ENCODE measurements at places on chromosomes 12 and 14. TPM values are rescaled to one million over a fixed set of nuclear protein-coding genes. Genes with fewer than 3 reads are reported as not detected.

The MYF5 gene
- not detected for total RNA-seq

The SPTSSA gene
- total RNA-seq: 78.1 TPM

The PSMC1 gene
- 130 TPM for total RNA-seq

The CIDEB gene
- 0.16 TPM for total RNA-seq

The HEBP1 gene
- 32.8 TPM for total RNA-seq

The CLEC1B gene
- total RNA-seq: not detected

The KRT3 gene
- total RNA-seq: not detected

The RNASE9 gene
- total RNA-seq: not detected

The RNF212B gene
- not detected for total RNA-seq

The PTPRB gene
- 1.7 TPM for total RNA-seq

The CPNE6 gene
- total RNA-seq: not detected

The B4GALNT3 gene
- total RNA-seq: not detected

The SLC8A3 gene
- total RNA-seq: 1.4 TPM

The PLEKHG7 gene
- 0.13 TPM for total RNA-seq

The PRORP gene
- 30.9 TPM for total RNA-seq

The MAP3K12 gene
- total RNA-seq: 15.9 TPM

The TTC9 gene
- total RNA-seq: 0.78 TPM

The ACSS3 gene
- 10.1 TPM for total RNA-seq

Measured in epithelial cell of alveolus of lung (primary cell).